Stimulated activated CD4-positive, alpha-beta T cell treated with anti-CD3 and anti-CD28 coated beads, Interleukin-1b, Interleukin-23, amount 100 ng/mL, for 48 hours (primary cell): ENCODE measurements at places on chromosomes 4 and X.
A peak's percentile ranks its signal among the peaks of the same experiment; 100 is the strongest.

DNA sequence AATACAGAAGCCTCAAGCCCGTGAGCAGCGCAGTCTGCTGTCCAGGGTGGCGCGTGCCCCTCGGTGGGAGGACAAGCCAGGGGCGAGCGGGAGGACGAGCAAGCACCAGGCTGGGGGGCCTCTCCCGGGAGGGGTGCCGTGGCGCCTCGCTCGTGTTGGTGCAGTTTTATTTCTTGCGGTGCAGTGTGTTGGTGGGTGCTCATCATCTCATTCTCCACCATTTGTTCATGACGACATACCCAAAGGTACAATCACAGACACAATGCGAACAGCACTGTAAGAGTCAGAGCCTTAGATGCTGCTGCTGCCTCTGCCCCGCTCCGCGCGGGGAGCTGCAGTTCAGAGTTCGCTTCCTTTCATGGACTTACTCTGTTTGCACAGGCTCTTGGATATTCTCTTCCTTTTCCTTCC, 30.3 kb downstream of the RGS12 start:
- no peak for DNase-seq

DNA sequence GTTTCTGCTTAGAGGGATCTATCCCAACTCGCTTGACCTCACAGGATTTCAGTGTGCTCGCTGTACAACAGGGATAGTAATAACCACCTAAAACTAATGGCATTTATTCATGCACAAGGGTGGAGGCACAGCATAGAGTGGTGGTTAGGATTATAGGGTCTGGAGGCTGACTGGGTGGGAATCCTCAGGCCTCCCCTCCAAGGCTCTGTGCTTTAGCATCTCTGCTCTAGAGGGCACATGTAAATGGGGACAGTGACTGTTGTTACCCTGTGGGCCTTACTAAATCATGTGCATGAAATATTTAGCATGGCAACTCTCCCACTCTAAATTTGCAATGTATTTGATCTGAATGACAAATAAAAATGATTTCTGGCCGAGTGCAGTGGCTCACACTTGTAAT, 29.2 kb downstream of the VCX2 start:
- DNase-seq: no peak

GRCh38 chrX:95065151-95065550, 1391.1 kb downstream of the FAM133A start:
- no peak for DNase-seq

DNA sequence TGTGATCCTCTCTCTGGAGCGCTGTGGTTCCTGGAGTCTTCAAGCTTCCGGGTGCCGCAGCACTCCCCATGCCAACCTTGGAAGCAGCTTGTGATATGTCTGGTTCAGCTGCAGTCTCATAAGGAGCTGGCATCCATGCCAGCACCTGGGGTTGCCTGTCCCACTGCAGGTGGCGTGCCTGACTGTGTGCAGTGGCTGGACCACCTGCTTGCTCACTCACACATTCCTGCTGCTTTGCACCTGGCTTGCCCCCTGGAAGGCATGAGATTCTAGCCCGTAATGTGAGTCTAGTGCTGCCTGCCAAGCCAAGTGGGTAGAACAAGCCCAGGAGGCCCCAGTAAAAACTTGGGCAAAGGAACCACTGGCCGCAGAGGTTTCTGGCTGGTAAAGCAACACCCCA, 687.2 kb upstream of the AADAT start:
- no peak for DNase-seq

DNA sequence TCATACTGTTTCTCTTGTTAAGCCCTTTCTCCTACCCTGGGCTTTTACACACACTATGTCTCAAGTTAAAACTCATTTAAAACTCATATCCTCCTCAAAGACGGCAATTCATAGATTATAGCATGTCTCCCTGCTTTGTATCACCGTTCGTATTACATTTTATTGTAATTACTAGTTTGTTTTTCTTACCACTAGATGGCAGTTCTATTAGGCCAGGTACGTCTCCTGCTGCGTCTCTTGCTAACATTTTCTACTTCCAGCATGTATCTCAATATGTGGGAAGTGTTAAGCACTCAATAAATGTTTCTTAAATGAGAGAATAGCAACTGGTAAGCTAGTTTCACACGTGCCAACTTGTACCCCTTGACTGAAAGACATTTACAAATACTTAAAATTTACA, 450.3 kb upstream of the PCDH7 start:
- no peak for DNase-seq

GRCh38 chrX:78514852-78515251, 144.3 kb downstream of the RTL3 start:
- DNase-seq: no peak

DNA sequence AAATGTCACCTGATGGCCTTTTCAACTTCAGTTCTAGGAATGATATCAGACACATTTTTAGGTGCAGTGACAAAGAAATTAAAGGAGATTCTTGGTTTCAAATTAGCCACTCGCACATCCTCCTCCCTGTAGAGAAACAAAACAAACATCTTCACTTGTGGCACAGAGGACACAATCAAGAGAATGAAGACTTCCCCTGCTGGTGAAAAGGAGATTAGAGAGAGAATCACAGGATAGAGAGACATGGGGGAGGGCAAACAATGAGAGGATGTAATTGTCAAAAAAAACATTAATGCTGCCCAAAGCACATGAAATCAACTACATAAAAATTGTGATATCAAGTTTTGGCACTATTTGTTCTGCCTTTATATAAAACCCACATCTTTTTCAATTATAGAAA, 34.5 kb downstream of the ACE2 start:
- no peak for DNase-seq

GRCh38 chr4:7303561-7303960, 111.2 kb downstream of the SORCS2 start:
- no peak for DNase-seq

DNA sequence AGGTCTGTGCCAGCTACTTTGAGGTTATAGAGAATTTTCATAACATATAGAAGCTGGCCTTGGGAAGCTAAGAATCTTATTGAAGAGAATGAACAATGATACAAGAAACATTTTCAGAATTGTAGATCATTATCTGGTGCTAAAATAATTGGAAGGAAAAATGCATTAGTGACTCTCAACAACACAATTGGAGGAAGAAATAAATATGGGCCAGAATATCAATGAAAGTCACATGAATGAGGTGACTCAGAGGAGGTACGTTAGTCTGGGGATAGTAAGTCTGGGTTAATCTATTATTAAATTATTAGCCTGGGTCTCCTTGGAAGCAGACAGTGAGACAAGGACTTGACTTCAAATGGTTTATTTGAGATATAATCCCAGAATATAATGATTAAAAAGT, 529.3 kb upstream of the SLIT2 start:
- no peak for DNase-seq

DNA sequence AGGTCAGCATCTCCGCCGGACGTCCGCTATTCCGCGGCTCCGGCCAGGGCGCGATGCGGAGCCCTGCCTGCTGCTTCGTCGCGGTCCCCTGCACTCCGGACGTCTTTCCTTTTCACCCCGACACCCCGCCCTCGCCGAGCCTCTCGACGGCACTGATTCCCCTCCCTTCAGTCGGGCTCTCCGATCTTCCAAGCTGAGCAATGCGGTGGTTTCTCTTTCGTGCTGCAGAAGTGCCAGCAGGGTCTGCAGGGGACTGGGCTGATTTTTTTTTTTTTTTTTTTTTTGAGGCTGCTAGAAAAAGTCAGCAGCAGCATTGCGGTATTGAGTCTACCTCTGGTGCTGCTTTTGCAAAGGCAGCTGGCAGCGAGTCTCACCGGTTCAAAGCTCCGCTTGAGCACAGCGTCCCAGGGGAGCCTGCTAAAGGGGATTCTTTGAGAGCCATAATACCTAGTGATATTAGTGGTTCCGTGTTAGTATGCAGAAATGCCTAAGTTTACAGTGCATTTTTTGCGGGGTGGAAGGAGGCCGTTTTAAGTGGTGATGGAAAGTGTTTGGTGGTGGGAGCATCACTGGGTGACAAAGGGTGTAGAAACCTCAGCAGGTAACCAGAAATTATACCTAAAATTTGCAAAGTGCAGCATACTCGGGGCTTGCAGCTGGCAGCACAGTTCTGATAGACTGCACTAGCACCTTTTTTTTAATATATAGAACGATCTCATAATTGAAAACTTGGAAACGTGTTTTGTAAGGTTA, 969 bp downstream of the STIM2 start:
- peak; percentile 72 for DNase-seq

GRCh38 chrX:62931625-62932024, 419.5 kb downstream of the SPIN4 start:
- DNase-seq: no peak

DNA sequence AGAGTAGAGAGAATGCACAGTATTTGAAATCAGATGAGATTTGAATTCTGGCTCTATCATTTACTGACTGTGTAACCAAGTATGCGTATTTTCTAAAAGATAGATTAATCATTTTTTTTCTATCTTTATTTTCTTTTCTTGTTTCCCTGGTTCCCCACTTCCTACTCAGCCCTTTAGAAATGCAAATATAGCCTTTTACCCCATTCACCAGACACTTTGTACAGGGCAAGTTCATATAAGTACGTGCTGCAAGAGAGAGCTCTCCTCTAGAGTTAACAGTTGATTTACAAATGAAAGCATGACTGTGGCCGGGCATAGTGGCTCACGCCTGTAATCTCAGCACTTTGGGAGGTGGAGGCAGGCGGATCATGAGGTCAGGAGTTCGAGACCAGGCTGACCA, 17.8 kb upstream of the TDO2 start:
- DNase-seq: no peak

DNA sequence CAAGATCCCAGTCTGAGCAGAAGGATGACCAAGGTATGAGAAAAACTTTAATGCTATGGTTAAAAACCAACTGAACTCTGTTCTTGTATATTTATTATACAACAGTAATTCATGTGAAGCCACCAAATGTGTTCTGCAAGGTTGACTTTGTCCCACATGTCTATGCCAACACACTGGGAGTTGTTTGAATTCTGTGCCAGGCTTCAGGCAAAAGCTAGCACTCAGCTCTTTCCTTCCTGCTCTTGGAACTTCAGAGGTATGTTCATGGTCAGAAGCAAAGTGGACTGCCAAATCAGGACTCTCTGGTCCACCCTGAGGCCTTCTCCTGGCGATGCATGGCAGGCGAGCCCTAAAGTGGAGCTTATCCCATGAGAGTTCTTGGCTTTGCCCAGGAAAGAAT, 205.6 kb upstream of the AR start:
- no peak for DNase-seq

GRCh38 chr4:128550060-128550459, 259.4 kb upstream of the JADE1 start:
- DNase-seq: no peak

DNA sequence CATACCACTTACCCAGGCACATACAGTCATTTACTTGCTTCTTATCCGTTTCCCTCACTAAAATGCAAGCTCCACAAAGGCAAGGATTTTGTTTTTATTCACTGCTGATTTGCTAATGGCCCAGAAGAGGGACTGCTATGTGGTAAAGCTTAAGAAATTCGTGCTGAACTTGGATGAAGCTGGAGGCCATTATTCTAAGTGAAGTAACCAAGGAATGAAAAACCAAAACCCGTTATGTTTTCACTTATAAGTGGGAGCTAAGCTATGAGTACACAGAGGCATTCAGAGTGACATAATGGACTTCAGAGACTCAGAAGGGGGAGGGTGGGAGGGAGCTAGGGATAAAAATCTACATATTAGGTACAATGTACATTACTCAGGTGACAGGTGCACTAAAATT, 47.2 kb downstream of the RAB33B start:
- DNase-seq: no peak

- no peak for DNase-seq
Observed at GRCh38 chr4:142358656-142359055, 487.4 kb downstream of the INPP4B start.

DNA sequence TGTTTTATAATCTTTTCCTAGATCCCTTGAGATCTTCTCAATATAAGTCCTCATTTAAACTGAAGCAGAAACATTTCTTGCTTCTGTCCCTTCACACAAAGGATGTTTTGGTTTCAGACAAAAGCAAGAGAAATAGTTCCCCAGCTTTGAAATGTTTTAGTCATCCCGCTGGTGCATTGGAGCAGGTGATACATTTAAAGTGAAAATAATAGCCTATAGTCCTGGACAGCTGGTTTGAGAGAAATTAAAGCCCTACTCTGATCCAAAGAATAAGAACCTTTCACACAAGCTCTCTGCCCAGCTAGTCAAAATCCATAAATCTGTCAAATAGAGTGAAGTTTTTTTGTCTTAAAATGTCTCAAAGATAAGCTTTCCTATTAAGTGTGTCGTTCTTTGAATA, 79.4 kb downstream of the LUZP4 start:
- no peak for DNase-seq

- no peak for DNase-seq
Observed at GRCh38 chr4:179114615-179115014, 1672.4 kb upstream of the AGA start.

DNA sequence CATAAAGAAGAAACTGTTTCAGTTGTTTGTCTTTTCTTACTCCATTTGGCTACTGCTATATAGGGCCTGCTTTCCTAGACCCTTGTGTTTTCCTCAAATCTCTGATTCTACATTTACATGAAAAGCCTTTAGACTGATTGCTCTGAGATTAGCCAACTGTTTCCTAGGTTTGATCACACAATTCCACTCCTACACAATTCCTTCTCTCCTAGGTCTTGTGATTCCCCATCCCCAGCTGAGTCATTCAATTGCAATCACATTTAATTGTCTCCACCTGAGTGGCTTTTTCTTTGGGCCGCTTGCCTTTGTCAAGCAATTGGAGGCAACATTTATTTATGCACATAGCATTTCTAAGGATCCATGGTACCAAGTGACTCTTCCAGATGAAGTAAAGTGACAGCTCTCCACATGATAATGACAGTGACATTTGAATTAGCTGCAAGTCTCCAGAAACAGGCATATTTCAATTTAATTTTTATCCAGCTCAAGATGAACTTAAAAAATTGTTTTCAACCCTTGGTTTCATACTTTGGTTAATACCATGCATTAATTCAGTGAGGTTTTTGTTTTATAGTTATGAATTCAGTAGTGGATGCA, 35.8 kb downstream of the ATXN3L start:
- no peak for DNase-seq

- peak; percentile 43 for DNase-seq
Observed at GRCh38 chr4:113447769-113448168, 313.8 kb downstream of the CAMK2D start.

DNA sequence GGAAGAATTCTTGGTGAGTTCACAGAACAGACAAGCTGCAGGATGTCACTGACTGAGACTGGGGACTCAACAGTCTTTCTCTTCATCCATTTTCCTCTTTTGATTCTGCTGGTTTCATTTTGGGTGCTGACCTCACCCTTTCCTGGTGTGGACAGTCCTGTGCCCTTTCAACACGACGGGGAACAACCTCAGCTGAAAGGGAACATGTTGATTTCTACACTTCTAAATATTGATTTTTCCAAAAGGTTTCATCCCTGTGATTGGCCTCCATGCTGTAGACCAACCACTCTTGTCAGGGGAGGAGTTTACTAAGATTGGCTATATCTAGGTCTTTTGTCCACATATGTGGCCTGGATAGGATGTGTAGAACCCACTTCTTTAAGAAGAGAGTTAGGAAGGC, 91.8 kb downstream of the SLC4A4 start:
- DNase-seq: no peak

GRCh38 chr4:25875281-25875745, 12.5 kb upstream of the SEL1L3 start:
- no peak for DNase-seq
